CD4-positive, alpha-beta T cell treated with Interleukin-1 beta for 1 hour (primary cell): ENCODE measurements at places on chromosomes 1 and 21.

DNA sequence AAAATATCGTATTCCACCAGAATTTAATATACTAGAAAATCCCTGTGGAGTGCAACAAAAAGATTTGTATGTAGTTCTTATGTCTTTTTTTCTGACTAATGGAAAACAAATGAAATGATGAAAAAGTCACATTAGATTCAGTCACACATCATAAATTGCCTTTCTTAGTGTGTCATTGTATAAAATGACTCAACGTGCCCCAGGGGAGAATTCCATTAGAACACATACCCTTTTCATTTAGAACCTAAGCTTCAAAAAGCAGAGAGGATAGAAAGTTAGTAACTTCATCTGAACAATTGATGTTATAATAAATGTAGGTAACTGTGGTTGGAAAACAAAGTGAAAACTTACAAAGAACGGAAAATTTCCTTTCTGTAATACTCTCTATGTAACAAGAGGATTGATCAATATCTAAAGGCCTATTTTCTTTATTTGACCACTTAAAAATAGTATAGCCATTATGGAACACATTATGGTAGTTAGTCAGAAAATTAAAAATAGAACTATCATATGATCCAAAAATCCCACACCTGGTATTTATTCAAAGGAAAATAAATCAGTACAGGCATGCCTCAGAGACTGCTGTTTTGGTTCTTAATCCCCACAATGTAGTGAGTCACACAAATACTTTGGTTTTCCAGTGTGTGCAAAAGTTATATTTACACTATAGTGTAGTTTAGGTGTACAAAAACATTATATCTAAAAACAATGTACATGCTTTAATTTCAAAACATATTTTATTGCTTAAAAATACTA is 1016.1 kb downstream of the KCNT2 start:
- no peak for DNase-seq

DNA sequence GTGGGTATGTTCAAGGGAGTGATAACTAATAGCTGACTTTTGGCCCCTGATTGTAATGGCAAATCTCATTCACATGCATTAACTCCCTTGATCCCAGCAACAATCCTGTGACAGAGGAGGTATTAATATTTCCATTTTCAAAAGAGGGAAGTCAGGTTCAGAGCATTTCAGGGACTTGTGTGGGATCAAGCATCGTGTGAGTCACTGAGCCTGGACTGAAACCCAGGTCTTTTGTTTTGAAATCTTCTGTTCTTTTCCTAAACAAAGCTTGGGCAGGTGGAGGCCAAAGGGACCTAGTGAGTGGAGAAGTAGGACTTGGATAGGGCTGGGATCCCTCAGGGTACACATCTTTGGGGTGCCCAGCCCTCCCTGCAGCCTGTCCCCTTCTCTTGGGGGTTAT is 37.9 kb downstream of the ETNK2 start:
- no peak for DNase-seq

- DNase-seq: peak; percentile 71
Observed at GRCh38 chr1:116514708-116515525, 55.9 kb downstream of the CD58 start.

DNA sequence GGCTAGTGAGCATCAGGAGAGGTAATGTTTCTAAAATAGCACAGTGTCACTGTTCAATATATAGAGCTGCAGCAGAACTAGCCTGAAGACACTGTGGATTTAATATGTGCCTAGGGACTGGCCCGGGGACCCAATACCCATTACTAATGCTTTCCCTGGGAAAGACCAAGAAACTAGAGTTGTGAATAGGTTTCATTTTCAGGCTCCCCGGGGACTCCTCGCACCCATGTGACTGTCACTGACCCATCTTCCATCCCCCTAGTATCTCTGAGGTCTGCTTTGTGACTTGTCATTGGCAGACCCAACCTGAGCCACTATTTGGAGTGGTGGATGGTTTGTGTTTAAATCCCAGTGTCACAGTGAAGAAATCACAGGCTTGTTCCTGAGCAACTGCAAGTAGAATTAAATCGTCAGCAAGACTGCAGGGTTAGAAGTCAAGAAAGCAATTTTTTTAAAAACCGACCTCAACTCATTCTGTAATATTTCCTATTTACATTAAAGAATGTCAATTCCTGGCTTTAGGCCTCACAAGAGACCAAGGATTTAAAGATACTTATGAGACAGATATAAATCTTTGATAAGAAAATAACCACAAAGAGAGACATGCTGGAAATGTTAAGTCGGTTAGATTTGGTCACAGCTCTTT is 130.0 kb upstream of the TNR start:
- no peak for DNase-seq

- DNase-seq: no peak
Observed at GRCh38 chr1:246338546-246338945, 168.5 kb downstream of the SMYD3 start.

GRCh38 chr21:45390831-45391742 is 13.9 kb upstream of the COL18A1 start:
- no peak for DNase-seq

DNA sequence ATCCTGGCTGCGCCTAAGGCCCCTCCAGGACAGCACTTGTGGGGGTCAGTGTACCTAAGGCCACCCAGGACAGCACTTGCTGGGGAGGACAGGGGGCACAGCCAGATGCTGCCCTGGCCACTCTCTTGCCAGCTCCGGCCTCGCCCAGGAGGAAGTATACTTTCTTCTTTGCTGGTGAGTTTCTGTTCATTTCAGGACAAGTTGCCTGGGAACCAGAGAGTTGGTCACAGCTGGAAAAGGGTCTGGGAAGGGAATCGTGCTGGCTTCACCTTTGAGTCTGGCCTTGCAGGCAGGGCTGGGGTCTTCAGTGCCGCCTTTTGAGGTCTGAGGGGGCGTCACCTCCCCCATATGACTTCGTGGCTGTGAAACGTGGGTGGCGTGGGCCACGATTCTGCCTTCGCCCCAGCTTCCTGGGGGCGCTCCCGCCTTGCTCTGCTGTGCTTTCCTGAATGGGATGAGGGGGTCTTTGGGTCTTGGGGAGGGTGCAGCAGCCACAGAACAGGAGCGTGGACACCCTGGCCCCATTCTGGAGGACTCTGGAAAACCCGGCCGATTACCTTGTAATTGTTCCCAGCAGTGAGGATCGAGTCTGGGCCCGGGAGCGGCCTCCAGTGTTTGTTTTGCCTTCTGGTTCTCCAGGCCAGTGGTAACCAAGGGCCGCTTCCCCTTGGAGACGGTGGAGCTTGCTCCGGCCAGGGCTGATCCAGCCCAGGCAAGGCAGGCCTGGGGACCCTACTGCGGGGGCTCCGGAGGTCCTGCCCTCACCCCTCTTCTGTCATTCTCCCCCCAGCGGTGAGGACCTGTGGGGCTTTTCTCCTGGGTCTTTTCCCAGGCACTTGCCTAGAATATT is 45.9 kb downstream of the SPSB1 start:
- no peak for DNase-seq

DNA sequence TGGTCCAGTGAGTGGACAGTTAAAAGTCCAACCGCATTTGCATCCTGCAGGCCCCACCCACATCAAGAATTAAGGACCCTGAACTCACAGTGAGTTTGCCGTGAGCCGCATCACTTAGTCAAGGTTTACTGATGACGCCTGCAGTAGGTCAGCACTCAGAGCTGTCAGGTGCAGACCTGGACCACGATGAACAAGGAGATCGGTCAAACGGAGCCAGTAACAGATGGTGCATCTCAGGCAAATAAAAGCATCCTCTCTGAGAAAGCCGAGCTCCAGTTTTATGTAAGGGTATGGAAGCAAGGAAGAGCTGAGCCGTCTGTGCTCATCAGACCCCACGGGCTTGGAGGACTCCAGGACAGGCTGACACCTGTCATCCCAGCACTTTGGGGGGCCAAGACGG is 4.5 kb downstream of the PRDM15 start:
- no peak for DNase-seq

- DNase-seq: no peak
Observed at GRCh38 chr1:85566890-85567289, 13.7 kb upstream of the CCN1 start.

- DNase-seq: no peak
Observed at GRCh38 chr1:152162792-152163463, 3.9 kb upstream of the RPTN start.
